ENCODE measurements at places on chromosomes 12 and 14.

GRCh38 chr14:75361751-75362433, 65.9 kb upstream of the JDP2 start:
- no peak for DNase-seq

DNA sequence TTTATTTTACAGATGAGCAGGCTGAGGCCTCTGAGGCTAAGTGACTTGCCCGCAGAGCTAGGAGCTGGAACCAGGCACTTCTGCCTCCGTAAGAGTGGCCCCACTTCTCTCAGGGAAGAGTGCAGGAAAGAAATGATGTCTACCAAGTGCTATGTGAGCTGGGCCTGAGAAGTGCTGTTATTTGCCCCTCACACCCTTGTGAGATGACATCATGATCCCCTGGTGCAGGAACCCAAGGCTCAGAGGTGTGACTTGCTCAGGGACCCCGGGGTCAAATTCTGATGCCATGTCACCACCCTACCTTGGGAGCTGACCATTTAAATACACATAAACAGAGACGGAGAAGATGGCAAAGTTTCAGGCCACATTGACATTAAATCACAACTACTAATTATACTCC, 63.7 kb upstream of the DDX11 start:
- DNase-seq, result no peak

- DNase-seq, result peak; percentile 48
These were observed 151.5 kb upstream of the MGAT4C start for GRCh38 chr12:86407620-86408208.

DNA sequence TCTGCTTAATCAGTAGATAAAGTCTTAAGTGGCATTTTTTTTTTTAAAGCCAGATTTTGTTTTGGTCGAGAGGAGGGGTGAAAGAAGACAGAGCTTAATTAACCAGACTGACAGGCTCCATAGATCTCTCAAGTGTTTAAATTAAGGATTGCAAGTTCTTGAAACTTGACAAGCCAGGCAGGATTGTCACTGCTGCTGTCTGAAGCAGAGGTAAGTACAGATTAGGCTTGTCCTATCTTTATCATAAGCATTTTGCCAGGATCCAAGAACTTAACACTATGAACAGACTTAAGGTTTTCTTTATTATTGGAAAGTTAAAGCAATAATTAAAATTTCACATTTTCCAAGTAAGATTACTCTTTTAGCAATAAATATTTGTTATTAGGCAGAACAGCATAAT, 179.6 kb upstream of the LMO3 start:
- DNase-seq, result no peak

- DNase-seq, result no peak
These were observed 67.9 kb downstream of the FAR2 start for GRCh38 chr12:29216797-29217575.

GRCh38 chr12:105681341-105681740, 350.9 kb downstream of the C12orf75 start:
- no peak for DNase-seq

DNA sequence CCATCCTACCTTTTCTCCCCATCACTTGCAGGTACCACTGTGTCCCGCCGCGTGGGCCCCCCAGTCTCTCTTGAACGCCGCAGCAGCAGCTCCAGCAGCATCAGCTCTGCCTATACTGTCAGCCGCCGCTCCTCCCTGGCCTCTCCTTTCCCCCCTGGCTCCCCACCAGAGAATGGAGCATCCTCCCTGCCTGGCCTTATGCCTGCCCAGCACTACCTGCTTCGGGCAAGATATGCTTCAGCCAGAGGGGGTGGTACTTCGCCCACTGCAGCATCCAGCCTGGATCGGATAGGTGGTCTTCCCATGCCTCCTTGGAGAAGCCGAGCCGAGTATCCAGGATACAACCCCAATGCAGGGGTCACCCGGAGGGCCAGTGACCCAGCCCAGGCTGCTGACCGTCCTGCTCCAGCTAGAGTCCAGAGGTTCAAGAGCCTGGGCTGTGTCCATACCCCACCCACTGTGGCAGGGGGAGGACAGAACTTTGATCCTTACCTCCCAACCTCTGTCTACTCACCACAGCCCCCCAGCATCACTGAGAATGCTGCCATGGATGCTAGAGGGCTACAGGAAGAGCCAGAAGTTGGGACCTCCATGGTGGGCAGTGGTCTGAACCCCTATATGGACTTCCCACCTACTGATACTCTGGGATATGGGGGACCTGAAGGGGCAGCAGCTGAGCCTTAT, 9.2 kb downstream of the ARHGAP9 start:
- no peak for DNase-seq

DNA sequence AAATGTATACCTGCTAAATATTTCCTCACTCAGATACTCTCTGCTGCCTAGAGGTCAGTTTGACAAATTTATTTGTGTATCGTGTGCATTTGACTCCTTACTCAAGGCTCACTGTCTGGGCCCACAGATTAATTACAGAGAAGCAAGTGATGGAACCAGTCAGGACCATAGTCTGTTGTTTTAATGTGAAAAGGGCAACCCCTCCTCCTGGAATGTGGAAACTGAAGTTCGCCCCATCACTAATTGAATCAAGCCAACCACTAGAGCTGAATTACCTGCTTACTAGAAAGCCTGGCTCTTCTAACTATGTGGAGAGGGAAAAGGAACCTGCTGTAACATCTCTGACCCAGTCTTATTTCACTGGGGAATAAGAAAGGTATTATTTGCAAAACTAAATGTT, 199.9 kb upstream of the KRR1 start:
- DNase-seq, result no peak

- DNase-seq, result no peak
These were observed 21.1 kb downstream of the PLXNC1 start for GRCh38 chr12:94169495-94169894.

DNA sequence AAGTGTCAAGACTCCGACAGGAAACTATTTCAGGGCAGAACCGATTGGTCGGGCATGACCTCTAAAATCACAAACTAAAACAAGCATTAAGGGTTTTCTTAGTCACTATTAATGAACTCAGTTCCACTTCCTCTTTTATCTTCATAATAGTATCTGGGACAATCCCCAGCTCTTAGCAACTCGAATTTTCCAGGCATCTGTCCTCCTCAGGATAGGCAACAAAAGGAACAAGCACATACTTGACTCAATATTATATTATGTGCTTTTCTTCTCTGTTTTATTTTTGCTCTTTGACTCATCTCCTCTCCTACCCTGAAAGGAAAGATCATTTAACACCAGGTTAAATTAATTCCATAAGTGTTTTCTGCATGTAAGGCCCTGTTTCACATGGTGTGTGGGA, 638.3 kb upstream of the TBX3 start:
- no peak for DNase-seq

DNA sequence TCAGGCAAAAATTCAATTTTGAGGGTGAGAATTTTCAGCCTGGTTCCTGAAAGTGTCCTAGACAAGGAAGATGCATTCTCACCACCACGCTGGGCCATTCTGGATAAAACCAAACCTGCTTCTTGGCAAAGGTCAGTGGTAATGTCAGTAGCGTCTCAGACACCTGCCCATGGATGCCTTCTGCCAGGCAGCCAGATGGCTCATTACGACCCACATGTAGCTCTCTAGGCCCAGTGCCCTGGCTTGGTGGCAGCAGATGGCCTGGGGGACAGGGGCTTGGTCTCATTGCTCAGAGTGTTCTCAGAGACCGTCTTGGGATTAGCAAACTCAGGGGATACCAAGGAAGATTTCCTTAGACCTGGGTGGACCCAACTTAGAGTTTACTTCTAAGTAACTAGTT, 105.1 kb downstream of the ARF6 start:
- DNase-seq, result no peak

DNA sequence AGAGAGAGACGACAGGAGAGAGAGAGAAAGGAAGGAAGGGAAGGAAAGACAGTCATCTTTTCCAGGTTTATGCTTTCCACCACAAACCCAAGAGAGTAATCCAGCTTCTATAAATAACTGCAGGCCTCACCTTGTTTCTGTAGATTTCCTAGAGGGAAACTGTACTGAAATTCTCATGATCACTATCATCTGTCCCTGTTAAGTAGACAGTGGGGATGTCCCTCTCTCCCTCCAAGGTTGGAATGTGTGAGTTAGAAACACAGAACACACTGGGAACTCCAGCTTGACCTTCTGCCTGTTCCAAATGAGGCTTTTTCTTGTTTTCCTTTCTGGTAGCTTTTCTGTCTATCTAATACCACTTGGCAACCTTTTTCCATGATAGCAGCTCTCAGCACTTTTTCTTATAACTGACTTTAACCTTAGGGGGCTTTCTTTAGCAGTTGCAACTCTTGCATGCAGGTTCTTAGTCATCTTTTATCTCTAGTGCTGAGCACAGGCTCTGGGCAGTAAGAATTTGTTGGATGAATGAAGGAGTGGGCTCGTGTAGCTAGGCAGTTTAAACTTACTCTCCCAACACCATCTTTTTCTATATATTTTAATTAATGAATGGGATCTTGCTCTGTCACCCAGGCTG, 22.8 kb upstream of the FBXO33 start:
- no peak for DNase-seq

DNA sequence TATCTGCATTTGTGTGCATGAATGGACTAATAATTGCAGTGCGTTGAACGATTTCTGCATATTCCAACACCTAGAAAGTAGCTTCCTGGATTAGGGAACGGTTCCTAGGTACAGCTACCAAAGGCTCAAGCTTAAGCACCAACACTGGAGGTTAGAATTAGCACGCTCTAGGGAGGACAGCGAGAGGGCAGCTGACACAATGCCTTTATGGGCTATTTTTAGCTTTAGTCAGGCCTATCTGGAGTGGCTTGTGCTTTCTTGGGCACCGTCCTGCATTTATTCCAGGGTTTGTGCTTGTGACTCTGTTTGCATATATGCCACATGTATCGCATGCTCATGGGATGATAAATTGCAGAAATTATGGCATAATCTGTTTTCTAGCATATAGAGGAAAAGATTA, 13.7 kb downstream of the ETV6 start:
- no peak for DNase-seq

Measured in NCI-H1417 treated with DMSO at 0.1 percent for 48 hours (cell line).